ENCODE measurements at places on chromosomes 11 and 22. TPM values are rescaled to one million over a fixed set of nuclear protein-coding genes. Genes with fewer than 3 reads are reported as not detected.

SERPING1 gene
- 35.7 TPM for total RNA-seq

CHADL gene
- 23.2 TPM for total RNA-seq

RAB36 gene
- 5.4 TPM for total RNA-seq

GNAZ gene
- 46.5 TPM for total RNA-seq

INPP5J gene
- 4.6 TPM for total RNA-seq

TRMT2A gene
- 46.3 TPM for total RNA-seq

MUC5AC gene
- total RNA-seq = not detected

CPT1B gene
- 8.2 TPM for total RNA-seq

TEX54 gene
- not detected for total RNA-seq

GGT5 gene
- total RNA-seq = 8.6 TPM

MED15 gene
- 20.4 TPM for total RNA-seq

POTEH gene
- total RNA-seq = not detected

GUCY1A2 gene
- 79.5 TPM for total RNA-seq

SLC22A12 gene
- not detected for total RNA-seq

CXCR5 gene
- not detected for total RNA-seq

PKDREJ gene
- 0.06 TPM for total RNA-seq

SPI1 gene
- 7.9 TPM for total RNA-seq

SCGB1D2 gene
- total RNA-seq = not detected

ELMOD1 gene
- 102 TPM for total RNA-seq

APOA5 gene
- total RNA-seq = not detected

MPZL2 gene
- 50.6 TPM for total RNA-seq

LAYN gene
- 13.5 TPM for total RNA-seq

SULT4A1 gene
- total RNA-seq = 15.7 TPM

SLC22A9 gene
- not detected for total RNA-seq

ARRB1 gene
- 35.0 TPM for total RNA-seq

OR5A1 gene
- total RNA-seq = not detected

TMEM132A gene
- total RNA-seq = 59.0 TPM

CD3E gene
- total RNA-seq = 0.20 TPM

SLC22A6 gene
- total RNA-seq = 25.0 TPM

FXYD6 gene
- 253 TPM for total RNA-seq

MMP27 gene
- not detected for total RNA-seq

SAA2 gene
- not detected for total RNA-seq

OR51E2 gene
- 0.39 TPM for total RNA-seq

SYT7 gene
- total RNA-seq = 31.1 TPM

FADD gene
- 18.7 TPM for total RNA-seq

RIMBP3C gene
- total RNA-seq = 0.30 TPM

TRIM22 gene
- total RNA-seq = 25.3 TPM

OR8K1 gene
- not detected for total RNA-seq

FOLR1 gene
- total RNA-seq = 1.9 TPM

FIBIN gene
- 81.6 TPM for total RNA-seq

NCAPH2 gene
- 58.6 TPM for total RNA-seq

ISX gene
- total RNA-seq = not detected

SYCE3 gene
- 0.66 TPM for total RNA-seq

OR8G5 gene
- not detected for total RNA-seq

ARHGAP8 gene
- total RNA-seq = 3.7 TPM

LGR4 gene
- total RNA-seq = 65.7 TPM

DYNC2H1 gene
- total RNA-seq = 50.0 TPM

USP2 gene
- total RNA-seq = 3.0 TPM

RFPL2 gene
- 1.8 TPM for total RNA-seq

TMEM121B gene
- 2.1 TPM for total RNA-seq

MS4A6A gene
- 29.8 TPM for total RNA-seq

RTL10 gene
- total RNA-seq = 11.0 TPM

NXPE4 gene
- total RNA-seq = not detected

UBTFL1 gene
- total RNA-seq = not detected

VSIG10L2 gene
- total RNA-seq = 0.72 TPM
